MCF 10A (cell line): ENCODE measurements at places on chromosomes 6 and 20.

DNA sequence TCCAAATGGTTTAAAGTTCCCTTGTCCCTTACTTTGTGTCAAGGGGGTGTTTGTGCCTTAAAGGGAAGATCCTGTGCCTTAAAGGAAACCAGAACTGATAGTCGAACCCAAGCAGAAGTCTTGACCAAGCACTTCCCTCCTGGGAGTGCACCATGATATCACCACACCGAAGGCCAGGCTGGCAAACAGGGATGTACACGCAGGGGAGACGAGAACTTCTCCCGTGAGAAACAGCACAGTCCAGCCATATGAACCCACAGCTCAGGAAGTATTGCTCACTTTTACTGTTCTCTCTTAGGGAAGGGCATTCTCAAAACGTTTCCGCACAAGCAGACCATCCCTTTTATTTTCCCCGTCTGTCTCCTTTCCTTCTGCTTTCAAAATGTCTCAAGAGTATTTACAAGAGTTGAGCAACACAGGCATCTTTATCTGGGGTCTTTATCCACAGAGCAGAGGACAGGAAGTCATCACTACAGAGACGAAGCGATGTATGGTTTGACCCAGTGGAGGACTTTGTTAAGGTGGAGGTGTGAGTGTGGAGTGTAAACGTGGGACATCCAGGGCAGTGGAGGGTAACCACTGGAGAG is 12.8 kb upstream of the SERPINB1 start:
- H3K4me3 ChIP-seq, result peak overlapping the region; percentile 50
- DNase-seq, result no peak
- no peaks in the 10 kb centered on the region for H3K27me3 ChIP-seq
- H3K36me3 ChIP-seq, result no peaks in the 10 kb centered on the region
- no peak overlapping the region for H3K27ac ChIP-seq

GRCh38 chr6:127547215-127547614 is 28.1 kb upstream of the MTCL3 start:
- H3K36me3 ChIP-seq, result no peaks in the 10 kb centered on the region
- peaks cover 22% of the 10 kb centered on the region for H3K27me3 ChIP-seq
- H3K4me3 ChIP-seq, result no peak overlapping the region
- no peak for DNase-seq
- peaks cover 6% of the 10 kb centered on the region for H3K4me1 ChIP-seq

GRCh38 chr20:3237958-3238615 is 903 bp downstream of the SLC4A11 start:
- H3K27me3 ChIP-seq, result no peaks in the 10 kb centered on the region
- no peaks in the 10 kb centered on the region for H3K36me3 ChIP-seq
- DNase-seq, result no peak
- no peak overlapping the region for H3K27ac ChIP-seq
- peak overlapping the region; percentile 86 for H3K4me3 ChIP-seq

GRCh38 chr6:84625506-84625905 is 138.9 kb downstream of the TBX18 start:
- H3K27me3 ChIP-seq, result no peaks in the 10 kb centered on the region
- no peak overlapping the region for H3K4me3 ChIP-seq
- DNase-seq, result no peak
- peaks cover 23% of the 10 kb centered on the region for H3K4me1 ChIP-seq
- no peaks in the 10 kb centered on the region for H3K36me3 ChIP-seq
- H3K27ac ChIP-seq, result peak overlapping the region; percentile 10

- H3K36me3 ChIP-seq, result no peaks in the 10 kb centered on the region
- no peak overlapping the region for H3K4me3 ChIP-seq
- no peak overlapping the region for H3K27ac ChIP-seq
Observed at GRCh38 chr6:167108278-167108677, 14.6 kb upstream of the CCR6 start.

DNA sequence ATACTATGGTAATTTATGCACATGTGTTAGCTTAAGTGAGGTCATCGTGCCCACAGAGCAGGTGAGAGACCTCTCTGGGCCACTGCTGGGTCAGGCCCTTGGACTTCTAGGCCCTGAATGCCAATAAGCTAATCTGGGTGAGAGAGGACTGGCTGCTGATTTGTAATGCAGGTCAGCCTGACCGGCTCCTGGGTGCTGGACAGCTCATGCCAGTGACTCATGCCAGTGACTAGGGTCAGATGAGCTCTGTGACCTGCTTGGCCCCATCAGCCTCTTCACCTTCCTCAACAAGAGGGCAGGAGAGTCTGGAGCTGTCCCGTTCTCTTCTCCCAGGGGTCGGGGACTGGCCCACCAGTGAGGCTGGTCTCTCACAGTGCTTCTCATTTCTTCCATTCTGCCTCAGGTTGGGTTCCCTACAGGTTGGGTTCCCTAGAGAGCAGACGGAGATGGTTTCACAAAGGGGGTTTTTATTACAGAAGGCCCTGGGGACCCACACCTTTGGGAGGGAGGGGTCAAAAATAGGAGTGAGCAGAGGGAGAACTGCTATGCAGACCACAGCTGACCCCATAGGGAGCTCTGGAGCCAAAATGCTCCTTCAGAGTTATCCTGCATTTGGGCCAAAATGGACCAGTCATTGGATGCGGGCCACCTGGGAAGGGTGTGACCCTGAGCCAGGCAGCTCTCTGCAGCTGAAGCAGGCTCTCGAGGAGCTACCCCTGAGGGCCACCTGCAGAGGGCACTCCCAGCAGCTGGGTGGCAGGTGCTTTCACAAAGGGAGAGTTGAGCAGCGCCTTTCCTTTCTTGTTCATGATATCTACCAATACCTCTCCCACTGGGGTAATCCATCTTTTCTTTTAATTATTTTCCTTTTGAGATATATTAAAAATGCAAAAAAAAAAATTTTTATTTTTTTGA is 2.2 kb upstream of the OXT start:
- no peak overlapping the region for H3K4me3 ChIP-seq
- no peak for DNase-seq
- H3K36me3 ChIP-seq, result no peaks in the 10 kb centered on the region
- peaks cover 11% of the 10 kb centered on the region for H3K4me1 ChIP-seq
- no peaks in the 10 kb centered on the region for H3K27me3 ChIP-seq
- H3K27ac ChIP-seq, result no peak overlapping the region
